ENCODE measurements at places on chromosomes 4 and X. TPM values are rescaled to one million over a fixed set of nuclear protein-coding genes. Genes with fewer than 3 reads are reported as not detected.

GRCh38 chrX:140274811-140275525 is 229.9 kb downstream of the SOX3 start:
- H3K4me3 ChIP-seq = no peak overlapping the region
- no peak for DNase-seq
- H3K36me3 ChIP-seq = no peaks in the 10 kb centered on the region
- H3K27ac ChIP-seq = no peak overlapping the region
- no peaks in the 10 kb centered on the region for H3K4me1 ChIP-seq

- DNase-seq = no peak
- no peak overlapping the region for H3K27ac ChIP-seq
- H3K27me3 ChIP-seq = no peaks in the 10 kb centered on the region
These were observed 257.6 kb upstream of the DDX53 start for GRCh38 chrX:22742174-22742573.

DNA sequence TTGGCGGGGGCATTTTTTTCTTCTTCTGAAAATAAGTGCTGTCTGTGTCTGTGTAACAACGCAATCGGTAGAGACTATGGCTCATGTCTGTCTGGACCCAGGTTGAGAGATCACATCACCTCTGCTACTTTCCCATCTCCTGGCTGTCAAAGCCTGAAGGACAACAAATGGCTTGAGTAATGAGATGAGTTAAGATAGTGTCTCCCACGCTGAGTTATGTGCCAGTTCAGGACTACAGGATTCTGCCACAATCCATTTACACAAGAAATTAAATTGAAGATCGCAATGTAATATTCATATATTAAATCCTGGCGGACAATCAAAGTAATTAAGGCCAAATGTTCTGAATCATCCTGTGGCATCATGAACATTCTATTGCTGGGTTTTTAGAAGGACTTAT is 16.5 kb upstream of the ARHGAP36 start:
- H3K4me1 ChIP-seq = no peaks in the 10 kb centered on the region
- DNase-seq = no peak
- no peak overlapping the region for H3K4me3 ChIP-seq
- no peaks in the 10 kb centered on the region for H3K36me3 ChIP-seq
- H3K27me3 ChIP-seq = no peaks in the 10 kb centered on the region

DNA sequence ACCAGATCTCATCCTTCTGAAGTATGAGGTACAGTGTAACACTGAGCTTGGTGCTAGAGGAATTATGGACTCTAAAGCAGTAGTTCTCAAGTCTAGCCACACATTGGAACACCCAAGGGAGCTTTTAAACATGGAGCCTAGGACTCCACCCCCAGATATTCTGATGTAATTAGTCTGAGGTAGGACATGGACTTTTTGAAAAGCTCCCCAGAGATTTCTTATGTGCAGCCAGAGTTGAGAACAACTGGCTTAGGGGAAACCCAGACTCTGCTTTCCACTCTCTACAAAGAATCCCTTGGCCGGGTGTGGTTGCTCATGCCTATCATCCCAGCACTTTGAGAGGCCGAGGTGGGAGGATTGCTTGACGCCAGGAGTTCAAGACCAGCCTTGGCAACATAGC is 11.6 kb upstream of the GDPD2 start:
- H3K4me1 ChIP-seq = no peaks in the 10 kb centered on the region
- H3K4me3 ChIP-seq = no peak overlapping the region
- peaks cover 25% of the 10 kb centered on the region for H3K36me3 ChIP-seq
- H3K27ac ChIP-seq = no peak overlapping the region

GRCh38 chrX:72576141-72576894 is 3.7 kb upstream of the HDAC8 start:
- no peak for DNase-seq
- no peaks in the 10 kb centered on the region for H3K36me3 ChIP-seq
- H3K4me1 ChIP-seq = peaks cover 8% of the 10 kb centered on the region
- H3K27me3 ChIP-seq = peaks cover 14% of the 10 kb centered on the region
- H3K4me3 ChIP-seq = no peak overlapping the region

DNA sequence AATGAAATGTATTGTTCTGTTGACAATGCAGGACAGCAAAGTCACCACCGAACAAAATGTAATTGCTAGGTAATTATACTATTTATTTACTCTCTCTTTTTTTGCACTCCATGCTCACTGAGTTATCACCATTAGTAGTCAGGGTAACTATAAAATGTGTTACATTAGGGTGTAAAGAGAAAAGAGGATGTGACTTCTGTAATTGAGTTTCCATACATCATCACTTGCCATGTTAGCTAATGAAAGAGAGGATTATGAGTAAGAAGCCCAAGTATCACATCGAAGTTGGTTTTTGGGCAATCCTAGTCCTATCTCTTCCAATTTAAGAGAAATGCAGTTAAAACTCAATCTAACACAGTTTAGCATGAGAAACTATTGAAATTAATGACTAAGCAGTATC is 7.6 kb downstream of the ZXDA start:
- no peaks in the 10 kb centered on the region for H3K27me3 ChIP-seq
- peaks cover 7% of the 10 kb centered on the region for H3K36me3 ChIP-seq
- H3K4me1 ChIP-seq = peaks cover 10% of the 10 kb centered on the region
- no peak overlapping the region for H3K4me3 ChIP-seq
- H3K27ac ChIP-seq = no peak overlapping the region
- no peak for DNase-seq

- H3K4me3 ChIP-seq = no peak overlapping the region
- no peak for DNase-seq
- H3K36me3 ChIP-seq = peaks cover 13% of the 10 kb centered on the region
- peaks cover 37% of the 10 kb centered on the region for H3K4me1 ChIP-seq
- no peak overlapping the region for H3K27ac ChIP-seq
These were observed 248.9 kb downstream of the BCOR start for GRCh38 chrX:39848900-39849299.

GRCh38 chr4:55356991-55357461 is 11.0 kb downstream of the SRD5A3 start:
- no peak overlapping the region for H3K4me3 ChIP-seq
- H3K27me3 ChIP-seq = no peaks in the 10 kb centered on the region

DNA sequence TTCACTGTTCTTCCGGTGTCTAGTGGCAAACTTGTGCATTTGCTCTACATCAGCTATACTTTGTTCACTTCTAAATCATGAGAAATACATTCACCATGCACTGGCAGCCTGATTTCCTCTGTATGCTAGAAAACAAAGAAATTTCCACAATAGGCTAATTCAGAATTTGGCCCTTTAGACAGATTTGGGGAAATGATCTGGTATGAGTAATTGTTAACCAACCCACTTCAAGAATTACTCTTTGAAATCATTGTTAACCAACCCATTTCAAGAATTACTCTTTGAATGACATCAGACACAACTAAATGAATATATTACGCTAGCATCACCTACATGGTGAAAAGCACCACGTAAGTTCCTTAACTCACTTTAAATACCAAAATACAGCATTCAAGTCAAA is 14.6 kb downstream of the APBB2 start:
- DNase-seq = no peak
- H3K27me3 ChIP-seq = peaks cover 14% of the 10 kb centered on the region
- no peak overlapping the region for H3K27ac ChIP-seq
- no peaks in the 10 kb centered on the region for H3K36me3 ChIP-seq
- H3K4me3 ChIP-seq = no peak overlapping the region
- no peaks in the 10 kb centered on the region for H3K4me1 ChIP-seq

GRCh38 chrX:153625271-153626024 is 21.6 kb upstream of the DUSP9 start:
- no peak overlapping the region for H3K27ac ChIP-seq
- H3K36me3 ChIP-seq = no peaks in the 10 kb centered on the region
- no peaks in the 10 kb centered on the region for H3K4me1 ChIP-seq
- H3K27me3 ChIP-seq = no peaks in the 10 kb centered on the region
- no peak overlapping the region for H3K4me3 ChIP-seq

DNA sequence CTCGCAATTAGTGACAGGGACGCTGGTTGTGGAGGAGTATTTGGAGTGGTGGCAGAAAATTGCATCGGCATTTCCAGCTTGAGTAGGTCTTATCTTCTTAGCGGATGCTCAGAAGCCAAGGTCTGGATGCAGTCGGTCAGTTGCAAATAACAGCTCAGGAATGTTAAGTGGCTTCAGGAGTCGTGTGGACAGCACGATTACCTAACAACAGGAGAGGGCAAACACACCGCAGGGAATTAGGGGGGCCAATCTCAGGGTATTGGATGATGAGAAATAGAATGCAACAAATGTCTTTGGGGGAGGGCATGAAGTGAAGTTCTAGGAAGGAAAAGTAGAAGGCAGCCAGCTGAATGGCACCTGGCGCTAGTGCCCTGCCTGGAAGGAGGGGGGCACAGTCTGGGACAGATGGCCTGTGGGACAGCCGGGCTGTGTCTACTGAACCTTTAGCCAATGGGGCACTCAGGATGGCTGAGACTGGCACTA is 11.8 kb downstream of the RASL11B start:
- H3K27me3 ChIP-seq = no peaks in the 10 kb centered on the region
- H3K27ac ChIP-seq = no peak overlapping the region
- peaks cover 8% of the 10 kb centered on the region for H3K36me3 ChIP-seq
- peaks cover 9% of the 10 kb centered on the region for H3K4me1 ChIP-seq

DNA sequence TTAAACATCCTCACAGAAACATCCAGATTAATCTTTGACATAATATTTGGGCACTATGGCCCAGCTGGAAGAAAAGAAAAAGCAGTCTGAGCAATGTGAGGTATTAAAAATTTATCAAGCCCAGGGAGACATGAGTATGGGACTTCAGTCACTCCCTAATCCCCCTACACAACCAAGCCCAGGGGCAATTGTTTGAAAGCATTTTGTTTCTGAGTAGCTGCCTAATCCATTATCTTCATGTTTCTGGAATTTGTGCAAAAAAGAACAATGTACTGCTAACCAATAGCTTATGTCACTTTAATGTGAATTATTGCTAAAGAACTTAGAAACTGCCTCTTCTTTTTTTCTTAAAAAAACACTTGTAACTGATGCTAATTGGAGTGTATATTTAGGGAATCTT is 360.7 kb downstream of the TEX13C start:
- no peaks in the 10 kb centered on the region for H3K4me1 ChIP-seq
- no peaks in the 10 kb centered on the region for H3K36me3 ChIP-seq
- no peak for DNase-seq
- no peaks in the 10 kb centered on the region for H3K27me3 ChIP-seq
- H3K27ac ChIP-seq = no peak overlapping the region

GRCh38 chr4:171919314-171919713 is 106.1 kb downstream of the GALNTL6 start:
- no peaks in the 10 kb centered on the region for H3K4me1 ChIP-seq
- H3K4me3 ChIP-seq = no peak overlapping the region
- no peaks in the 10 kb centered on the region for H3K36me3 ChIP-seq
- DNase-seq = no peak

- peaks cover 2% of the 10 kb centered on the region for H3K4me1 ChIP-seq
- no peak overlapping the region for H3K4me3 ChIP-seq
- H3K27ac ChIP-seq = no peak overlapping the region
- H3K36me3 ChIP-seq = peaks cover 27% of the 10 kb centered on the region
- no peaks in the 10 kb centered on the region for H3K27me3 ChIP-seq
These were observed 56.2 kb downstream of the PPA2 start for GRCh38 chr4:105417624-105418023.

DNA sequence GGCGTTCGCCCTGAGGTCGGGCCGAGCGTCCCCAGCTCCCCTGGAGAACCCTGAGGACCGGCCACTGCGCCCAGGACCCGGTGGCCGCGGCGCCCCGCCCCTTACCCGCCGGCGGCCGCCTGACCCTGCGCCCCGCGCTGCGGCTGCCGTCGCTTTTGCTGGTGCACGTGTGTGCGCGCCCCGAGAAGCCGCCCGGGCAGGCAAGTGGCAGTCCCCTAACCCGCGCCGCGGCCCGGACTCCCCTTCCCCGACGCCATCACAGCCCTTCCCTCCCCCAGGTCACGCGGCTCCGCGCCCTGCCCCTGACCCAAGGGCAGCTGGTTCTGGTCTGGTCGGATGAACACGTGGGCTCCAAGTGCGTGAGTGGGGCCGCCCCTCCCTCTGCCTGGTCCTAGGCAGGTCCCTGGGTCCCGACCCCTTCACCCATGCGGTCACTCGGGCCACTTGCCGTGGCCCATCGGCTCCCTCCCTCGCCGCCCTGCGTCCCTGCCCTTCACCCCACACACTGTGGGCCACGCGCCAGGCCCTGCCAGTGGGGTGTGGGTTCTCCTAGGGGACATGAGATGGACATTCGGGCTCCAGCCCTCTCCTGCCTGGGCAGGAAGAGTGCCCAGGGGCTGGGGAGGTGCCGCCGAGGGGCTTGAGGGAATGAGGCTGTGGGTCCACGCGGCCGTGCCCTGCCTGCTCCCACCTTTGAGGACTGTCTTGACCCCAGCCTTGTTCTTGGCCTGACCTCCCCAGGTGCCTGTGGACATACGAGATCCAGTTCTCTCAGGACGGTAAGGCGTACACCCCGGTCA is 8.0 kb upstream of the FGFRL1 start:
- H3K4me3 ChIP-seq = no peak overlapping the region
- H3K36me3 ChIP-seq = no peaks in the 10 kb centered on the region
- H3K27ac ChIP-seq = no peak overlapping the region
- H3K4me1 ChIP-seq = peaks cover under 1% of the 10 kb centered on the region

DNA sequence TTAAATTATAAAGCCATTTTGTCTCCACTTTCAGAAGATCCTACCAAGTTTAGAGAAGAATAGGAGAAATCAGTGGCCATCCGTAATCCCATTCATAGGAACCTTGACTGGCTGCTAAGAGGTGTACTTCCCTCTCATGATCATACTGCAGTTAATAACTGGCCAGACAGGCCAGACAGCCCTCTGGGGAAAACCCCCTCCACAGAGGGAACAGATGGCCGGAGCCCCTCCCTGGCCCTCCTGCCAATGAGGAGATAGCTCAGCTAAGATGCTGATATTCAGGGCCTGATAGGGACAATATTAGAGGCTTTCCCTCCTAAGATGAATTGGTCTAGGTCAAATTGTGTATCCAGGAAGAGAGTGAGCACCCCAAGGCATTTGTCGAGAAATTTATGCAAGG is 200.0 kb upstream of the MAOA start:
- H3K27me3 ChIP-seq = no peaks in the 10 kb centered on the region
- DNase-seq = no peak
- H3K4me3 ChIP-seq = no peak overlapping the region
- H3K4me1 ChIP-seq = no peaks in the 10 kb centered on the region
- no peak overlapping the region for H3K27ac ChIP-seq
- H3K36me3 ChIP-seq = no peaks in the 10 kb centered on the region

RTL5 gene
- 0.05 TPM for total RNA-seq

WDR17 gene
- total RNA-seq = 0.34 TPM

TMEM271 gene
- total RNA-seq = not detected

DCAF4L1 gene
- 0.32 TPM for total RNA-seq

ATP1B4 gene
- total RNA-seq = not detected

ALB gene
- not detected for total RNA-seq

CYTL1 gene
- not detected for total RNA-seq

Data from activated CD8-positive, alpha-beta T cell treated with anti-CD3 and anti-CD28 coated beads, Interleukin-2, amount 10 ng/mL, durations not matched to agents 7 days and 5 days (primary cell).